ENCODE measurements at places on chromosomes 4 and X.

- no peak for DNase-seq
These were observed 78.8 kb downstream of the SEL1L3 start for GRCh38 chr4:25783943-25784342.

DNA sequence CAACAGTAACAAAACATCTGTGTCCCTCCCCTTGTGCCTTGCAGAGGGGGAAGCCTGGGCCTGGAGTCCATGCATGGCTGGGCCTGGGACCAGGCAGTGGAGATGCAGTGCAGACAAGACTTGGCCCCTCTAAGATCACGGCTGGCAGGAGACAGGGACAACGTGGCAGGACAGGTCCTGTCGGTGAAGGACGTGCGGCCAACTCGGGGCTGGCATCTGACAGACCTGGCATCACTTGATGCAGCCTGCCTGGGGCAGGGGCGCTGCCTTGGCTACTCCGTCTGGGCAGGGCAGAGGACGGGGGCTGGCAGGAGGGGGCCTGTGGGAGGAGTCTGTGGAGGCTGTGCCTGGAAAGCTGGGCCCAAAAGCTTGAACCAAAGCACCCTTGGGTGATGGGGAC lies 112.1 kb downstream of the CPZ start:
- no peak for DNase-seq

- no peak for DNase-seq
These were observed 549.8 kb upstream of the PRKX start for GRCh38 chrX:4263030-4263803.

DNA sequence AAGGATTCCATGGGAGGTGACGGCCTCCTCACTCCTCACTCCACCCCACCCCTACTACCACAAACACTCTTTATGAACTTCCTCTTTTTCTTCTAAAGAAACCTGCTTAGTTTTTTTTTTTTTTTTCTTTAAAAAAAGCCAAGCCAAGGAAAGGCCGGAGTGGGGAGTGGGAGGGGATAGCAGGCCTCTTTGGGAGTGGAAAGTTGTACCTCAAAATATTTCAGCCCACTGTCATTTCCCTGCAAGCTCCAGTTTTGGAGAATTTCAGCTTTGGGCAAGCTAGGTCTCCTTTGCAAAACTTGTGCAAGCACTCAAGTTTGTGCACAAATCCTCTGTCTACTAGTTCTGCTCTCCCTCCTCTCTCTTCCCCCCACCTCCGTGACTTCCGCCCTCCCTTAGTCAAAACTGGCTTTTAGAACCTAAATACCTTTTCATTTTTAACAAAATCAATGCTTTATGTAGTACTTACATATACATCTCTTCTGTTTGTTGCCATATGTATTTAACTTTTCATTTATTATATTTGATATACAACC lies 512 bp upstream of the ANTXR2 start:
- DNase-seq, result no peak

GRCh38 chrX:151714362-151714761 lies 1.5 kb upstream of the FATE1 start:
- no peak for DNase-seq

GRCh38 chrX:132063862-132064261 lies 40.8 kb downstream of the STK26 start:
- no peak for DNase-seq

GRCh38 chr4:153084224-153084979 lies 119.8 kb upstream of the TRIM2 start:
- no peak for DNase-seq
